ENCODE measurements at places on chromosomes 12 and 14. TPM values are rescaled to one million over a fixed set of nuclear protein-coding genes. Genes with fewer than 3 reads are reported as not detected.

The KRT3 gene
- 0.14 TPM for total RNA-seq

The FKBP4 gene
- 300 TPM for total RNA-seq

The BEGAIN gene
- 3.0 TPM for total RNA-seq

The EPYC gene
- total RNA-seq, result not detected

The KRT82 gene
- not detected for total RNA-seq

The SMIM41 gene
- total RNA-seq, result 0.19 TPM

The TMEM229B gene
- total RNA-seq, result 2.4 TPM

The PTGDR gene
- total RNA-seq, result 0.33 TPM

DNA sequence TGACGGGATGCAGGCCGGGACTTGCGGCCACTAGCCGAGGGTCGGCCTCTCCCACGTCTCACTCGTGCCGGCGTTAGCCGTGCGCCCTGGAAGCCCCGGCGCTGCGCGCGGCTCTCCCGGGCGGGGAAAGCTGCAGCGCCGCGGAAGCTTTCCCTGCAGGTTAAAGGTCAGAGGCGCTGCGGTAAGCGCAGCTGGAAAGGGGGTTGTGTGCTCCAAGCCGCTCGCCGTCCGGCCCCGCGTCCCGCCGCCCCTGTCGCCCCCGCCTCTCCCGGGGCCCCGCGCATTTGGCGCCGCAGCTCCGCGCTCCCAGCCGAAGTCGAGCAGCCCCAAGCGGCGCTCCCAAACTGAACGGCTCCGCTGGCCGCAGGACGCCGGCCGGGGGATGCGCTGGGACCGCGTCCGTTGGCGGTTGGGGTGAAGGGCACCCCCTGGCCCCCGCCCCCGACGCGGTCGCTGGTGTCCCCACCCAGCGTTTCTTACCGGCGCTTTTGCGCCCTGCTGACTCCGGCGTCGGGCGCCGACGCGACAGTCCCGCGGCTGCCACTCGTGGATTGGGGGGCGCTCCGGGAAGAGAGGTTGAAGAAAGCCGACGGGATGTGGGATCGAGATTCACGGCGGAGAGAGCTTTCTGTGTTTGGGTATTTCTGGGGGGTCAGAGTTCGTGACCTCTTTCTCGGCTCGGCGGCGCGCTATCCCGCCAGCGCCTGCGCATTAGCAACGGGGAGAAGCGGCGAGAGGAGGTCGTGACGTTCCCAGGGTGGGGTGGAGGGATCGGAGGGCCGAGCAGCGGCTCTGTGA, at the start of gene NR2C1:
Gene NR2C1 (minus strand): TSS at position 719 of the 798 bp plus-strand sequence. CDS start 6,234 bp downstream, outside the sequence.
- peaks cover 8% of the 10 kb centered on the region for H3K4me1 ChIP-seq
- H3K27me3 ChIP-seq, result peaks cover 3% of the 10 kb centered on the region
- peaks cover 11% of the 10 kb centered on the region for H3K36me3 ChIP-seq
- H3K27ac ChIP-seq, result peak within 1 kb of the TSS; percentile 90
- peak within 1 kb of the TSS; percentile 91 for H3K4me3 ChIP-seq
- DNase-seq, result peak; percentile 97

- H3K36me3 ChIP-seq, result no peaks in the 10 kb centered on the region
- H3K4me1 ChIP-seq, result no peaks in the 10 kb centered on the region
- no peak for DNase-seq
- H3K4me3 ChIP-seq, result no peak overlapping the region
Observed at GRCh38 chr14:87894920-87895319, 98.1 kb downstream of the GALC start.

DNA sequence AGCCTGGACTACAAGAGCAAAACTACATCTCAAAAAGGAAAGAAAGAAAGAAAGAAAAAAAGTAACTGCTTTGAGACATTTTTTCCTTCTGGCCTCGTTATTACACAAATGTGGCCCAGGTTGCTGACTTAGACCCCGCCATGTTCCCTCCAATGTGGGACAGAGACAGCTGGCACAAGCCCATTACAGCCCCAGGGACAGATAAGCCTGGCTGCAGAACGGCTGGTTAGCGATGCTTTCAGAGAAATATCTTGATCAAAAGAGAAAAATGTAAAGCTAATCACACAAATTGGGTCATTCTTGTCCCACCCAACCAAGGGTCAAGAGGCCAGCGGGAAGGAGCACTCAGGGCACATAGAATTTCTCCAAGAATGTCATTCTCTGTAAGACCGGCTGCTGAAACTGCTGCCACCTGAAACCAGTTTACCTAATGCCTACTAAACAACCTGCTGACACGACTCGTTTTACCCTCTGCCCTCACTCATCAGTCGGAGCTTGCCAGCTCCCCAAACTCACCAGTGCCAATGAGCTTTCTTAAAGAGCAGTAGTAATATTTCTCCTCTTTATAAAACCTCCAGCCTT, 63.1 kb downstream of the TNFAIP2 start:
- H3K4me1 ChIP-seq, result no peaks in the 10 kb centered on the region
- H3K36me3 ChIP-seq, result no peaks in the 10 kb centered on the region
- H3K27ac ChIP-seq, result no peak overlapping the region

DNA sequence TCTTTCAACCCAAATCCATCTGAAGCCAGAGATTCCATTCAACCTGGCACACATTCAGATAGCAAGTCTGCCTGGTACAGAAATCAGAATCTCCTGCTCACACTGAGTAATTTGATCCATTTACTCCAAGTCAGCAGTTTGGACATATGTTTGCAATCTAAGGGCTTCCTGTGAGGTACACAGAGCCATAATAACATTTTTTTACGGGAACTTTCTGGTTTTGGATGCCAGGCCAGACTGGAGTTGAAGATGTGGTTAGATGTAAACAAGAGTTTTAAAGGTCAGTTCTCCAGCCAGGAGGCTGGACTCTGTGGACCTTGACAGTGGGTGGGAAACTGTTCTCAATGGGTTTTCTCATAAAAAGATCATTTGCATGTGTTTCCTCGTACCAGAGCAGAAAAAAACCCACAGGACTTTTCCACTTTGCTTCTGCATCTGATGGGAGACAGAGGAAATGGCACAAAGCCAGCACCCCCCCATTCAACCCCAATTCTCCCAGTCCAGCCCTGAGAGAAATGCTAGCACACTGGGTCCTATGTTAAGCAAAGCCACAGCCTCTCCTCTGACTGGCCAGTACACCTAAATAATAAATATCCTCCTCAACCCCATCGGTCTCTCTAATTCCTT, 17.7 kb upstream of the TSPAN11 start:
- no peak overlapping the region for H3K27ac ChIP-seq
- DNase-seq, result no peak

DNA sequence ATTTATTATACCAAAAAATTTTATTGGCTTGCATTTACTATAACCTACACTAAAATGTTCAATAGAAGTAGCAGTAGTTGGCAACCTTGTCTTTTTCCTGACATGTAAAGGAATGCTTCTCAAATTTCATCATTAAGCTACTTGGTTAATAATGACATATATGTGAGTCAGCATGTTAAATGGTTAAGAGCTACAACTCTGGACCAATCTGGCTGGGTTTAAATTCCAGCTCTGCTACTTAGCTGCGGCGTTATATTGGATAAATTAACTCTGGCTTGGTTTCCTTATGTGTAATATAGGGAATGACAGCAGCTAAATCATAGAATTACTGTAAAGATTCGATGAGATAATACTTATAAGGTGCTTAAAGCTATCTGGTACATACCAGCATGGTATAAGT, 53.7 kb upstream of the OTOGL start:
- H3K27ac ChIP-seq, result no peak overlapping the region
- DNase-seq, result no peak

DNA sequence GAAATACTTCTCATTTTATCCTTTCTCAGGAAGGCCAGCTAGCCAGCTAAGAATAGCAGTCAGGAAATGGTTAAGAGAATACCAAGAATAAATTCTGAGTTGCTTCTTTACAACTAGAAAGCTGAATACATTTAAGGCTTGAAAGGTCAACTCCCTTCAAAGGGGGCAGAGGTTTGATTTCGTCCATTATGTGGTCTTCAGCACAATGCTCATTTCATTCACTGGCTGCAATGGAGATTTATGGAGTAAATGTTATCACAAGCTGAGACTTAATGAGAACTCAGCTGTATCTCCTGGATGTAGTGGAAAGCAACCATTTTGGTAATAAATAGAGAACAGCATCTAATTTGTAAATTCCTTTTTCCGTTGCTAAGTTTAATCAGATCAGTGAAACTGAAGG, 265.0 kb upstream of the FKBP4 start:
- no peak overlapping the region for H3K4me3 ChIP-seq
- H3K27me3 ChIP-seq, result no peaks in the 10 kb centered on the region
- no peak for DNase-seq
- H3K4me1 ChIP-seq, result peaks cover 11% of the 10 kb centered on the region

DNA sequence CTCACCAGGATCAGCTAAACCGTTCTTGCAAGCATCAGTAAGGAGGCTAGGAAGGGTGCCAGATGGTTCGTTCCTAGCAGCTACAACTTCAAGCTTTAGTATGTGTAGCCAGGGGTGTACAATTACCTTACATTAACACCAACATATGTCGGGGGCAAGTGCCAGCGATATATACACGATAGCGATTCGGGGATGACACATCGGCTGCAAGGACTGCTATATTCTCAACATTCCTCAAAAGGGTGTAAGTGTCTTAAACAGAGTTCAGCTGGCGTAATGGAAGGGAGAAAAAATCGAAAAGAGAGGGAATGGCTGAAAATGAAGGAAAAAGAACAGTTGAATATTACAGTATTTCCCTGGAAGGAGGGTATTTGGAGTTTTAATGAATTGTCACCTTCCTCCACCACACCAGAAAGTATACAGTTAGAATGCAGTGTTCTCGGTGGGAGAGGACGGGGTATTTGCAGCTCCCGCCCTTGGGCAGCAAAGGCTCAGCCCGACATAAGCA, 545 bp downstream of the LIMA1 start:
- no peaks in the 10 kb centered on the region for H3K36me3 ChIP-seq
- peak overlapping the region; percentile 75 for H3K27ac ChIP-seq
- peaks cover 14% of the 10 kb centered on the region for H3K4me1 ChIP-seq
- peak overlapping the region; percentile 84 for H3K4me3 ChIP-seq

DNA sequence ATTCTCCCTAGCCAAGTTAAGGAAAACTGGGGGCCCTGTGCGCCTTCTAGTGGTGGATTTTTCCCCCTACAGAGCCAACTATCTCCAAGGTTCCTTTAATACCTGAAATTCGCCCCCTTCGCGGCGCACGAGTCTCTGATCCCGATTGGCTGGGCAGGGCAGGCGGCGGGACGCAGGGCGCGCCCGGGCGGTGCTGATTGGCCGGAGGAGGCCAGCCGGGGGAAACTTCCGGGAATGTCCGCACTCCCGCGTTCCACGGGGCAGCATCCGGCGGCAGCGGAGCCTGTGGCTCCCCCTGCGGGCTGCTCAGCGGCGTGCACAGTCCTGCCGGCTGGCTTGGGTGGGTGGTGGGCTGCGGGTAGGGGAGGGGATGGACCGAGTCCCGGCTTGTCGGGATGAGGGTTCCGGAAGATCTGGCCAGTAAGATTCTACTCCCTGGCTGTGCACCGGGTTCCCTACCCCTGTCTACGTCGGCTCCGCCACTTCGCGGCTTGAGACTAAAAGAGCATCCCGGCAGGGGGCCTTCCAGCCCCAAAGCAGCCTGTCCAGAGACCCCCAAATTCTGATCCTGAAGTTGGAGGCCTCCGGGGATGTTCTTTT, at the start of gene NABP2:
Gene NABP2 (plus strand): TSS at position 241 of the 600 bp plus-strand sequence. CDS start 515 bp downstream, outside the sequence.
- H3K27ac ChIP-seq, result peak within 1 kb of the TSS; percentile 85
- no peaks in the 10 kb centered on the region for H3K27me3 ChIP-seq
- H3K4me3 ChIP-seq, result peak within 1 kb of the TSS; percentile 100
- peaks cover 39% of the 10 kb centered on the region for H3K4me1 ChIP-seq

Measured in activated CD4-positive, alpha-beta T cell treated with anti-CD3 and anti-CD28 coated beads, Interleukin-2, amount 10 ng/mL, durations not matched to agents 24 days and 14 days (primary cell).